ENCODE measurements at places on chromosomes 1 and 21.

- DNase-seq = no peak
These were observed 87.3 kb upstream of the SLFNL1 start for GRCh38 chr1:41108696-41109275.

- no peak for DNase-seq
These were observed 22.9 kb downstream of the SPSB1 start for GRCh38 chr1:9315411-9316079.

GRCh38 chr1:166489670-166490436 is 323.1 kb upstream of the FAM78B start:
- DNase-seq = peak; percentile 84

DNA sequence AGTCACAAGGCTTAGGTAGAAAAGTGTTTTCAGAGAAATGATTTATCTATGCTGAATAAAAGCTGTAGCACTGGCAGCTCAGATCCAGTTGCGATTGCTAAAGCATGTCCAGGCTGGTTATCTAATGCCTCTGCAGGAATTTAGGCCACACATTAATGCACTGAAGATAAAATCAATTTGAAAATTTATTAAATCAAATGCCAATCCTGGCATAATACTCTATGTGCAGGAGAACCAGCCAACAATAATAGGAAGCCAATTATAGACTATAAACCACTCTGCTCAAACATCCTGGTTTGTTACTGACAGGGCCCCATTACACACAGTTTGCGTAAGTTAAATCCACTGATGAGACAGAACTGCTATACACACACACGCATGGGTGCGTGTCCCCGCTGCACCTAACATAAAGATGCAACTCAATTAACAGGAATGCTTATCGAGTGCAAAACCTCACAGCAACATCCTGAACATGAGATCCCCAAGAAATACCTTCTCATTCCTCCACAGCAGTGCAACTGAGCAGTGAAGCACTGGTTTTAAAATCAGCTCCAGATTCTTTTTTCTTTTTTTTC is 40.6 kb downstream of the PTP4A2 start:
- no peak for DNase-seq

GRCh38 chr1:232382671-232383070 is 247.3 kb downstream of the SIPA1L2 start:
- no peak for DNase-seq

DNA sequence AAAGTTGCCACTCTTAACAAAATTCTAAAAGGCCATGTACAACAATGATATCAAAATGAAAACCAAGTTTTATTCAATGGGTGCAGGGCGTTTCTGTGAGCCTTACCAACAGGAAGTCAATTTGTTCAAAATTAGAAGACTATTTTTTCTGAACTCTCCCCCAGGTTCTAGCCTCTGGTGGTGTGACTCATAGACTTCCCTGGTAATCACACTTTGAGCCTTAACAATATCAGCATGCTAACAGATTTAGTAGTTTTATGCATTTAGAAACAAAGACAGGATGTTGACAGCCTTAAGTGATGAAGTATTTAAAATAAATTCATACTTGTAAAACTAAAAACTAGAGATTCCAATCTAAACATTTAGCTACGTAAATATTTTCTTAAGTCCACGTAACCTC is 88.4 kb downstream of the LRRC8C start:
- peak; percentile 67 for DNase-seq
